ENCODE measurements at places on chromosomes 16 and 17.
A peak's percentile ranks its signal among the peaks of the same experiment; 100 is the strongest.

DNA sequence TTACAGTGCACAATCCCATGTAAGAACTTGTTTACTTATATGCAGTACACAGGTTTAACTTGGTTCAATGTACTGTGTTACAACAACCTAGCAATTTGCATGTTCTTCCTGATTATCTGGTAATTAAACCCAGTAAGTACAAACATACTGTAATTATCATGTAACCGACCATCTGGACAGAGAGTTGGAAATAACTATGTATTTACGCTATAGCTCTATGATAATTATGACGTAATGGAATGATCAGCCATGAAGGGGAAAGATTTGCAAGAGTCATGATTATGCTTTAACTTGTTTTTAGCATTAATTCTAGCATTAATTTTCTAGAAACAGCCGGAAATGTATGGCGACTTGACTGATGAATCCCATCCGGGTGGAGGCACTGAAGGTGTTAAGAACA, 74.8 kb upstream of the SALL1 start:
- DNase-seq: no peak

GRCh38 chr17:70622368-70623260, 453.3 kb downstream of the KCNJ2 start:
- DNase-seq: no peak

GRCh38 chr17:56966338-56966737, 5.5 kb upstream of the COIL start:
- no peak for DNase-seq

DNA sequence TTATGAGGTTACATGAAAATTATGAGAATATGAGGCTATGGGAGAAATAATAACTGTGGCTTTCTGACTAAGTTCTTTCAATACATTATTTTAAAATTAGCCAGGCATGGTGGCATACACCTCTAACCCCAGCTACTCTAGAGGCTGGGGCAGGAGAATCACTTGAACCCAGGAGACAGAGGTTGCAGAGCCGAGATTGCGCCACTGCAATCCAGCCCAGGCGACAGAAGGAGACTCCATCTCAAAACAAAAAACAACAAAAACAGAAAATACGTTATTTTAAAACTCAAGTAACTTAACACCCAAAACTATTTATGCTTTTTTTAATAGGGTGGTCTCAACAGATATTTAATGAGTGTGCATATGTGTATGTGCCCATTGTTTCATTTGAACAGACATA, 2.4 kb upstream of the RFFL start:
- no peak for DNase-seq

DNA sequence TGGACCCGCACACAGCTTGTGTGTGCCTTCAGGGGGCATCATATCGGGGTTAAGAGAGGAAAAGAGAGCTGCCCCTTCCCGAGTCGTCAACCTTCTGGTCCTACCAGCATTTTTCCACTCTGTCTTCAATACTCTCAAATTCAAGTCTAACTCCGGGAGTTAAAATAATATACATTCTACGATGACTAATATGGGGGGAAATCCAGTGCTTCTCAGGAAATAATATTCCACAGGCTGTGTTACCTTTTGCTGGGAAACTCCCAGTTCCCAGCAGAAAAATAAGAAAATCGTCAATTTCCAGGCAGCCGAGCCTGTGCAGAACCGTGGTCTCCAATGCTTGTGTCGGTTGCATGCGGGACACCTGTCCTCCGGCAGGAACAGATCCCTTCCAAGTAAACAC, 105.0 kb upstream of the FOXF1 start:
- no peak for DNase-seq

DNA sequence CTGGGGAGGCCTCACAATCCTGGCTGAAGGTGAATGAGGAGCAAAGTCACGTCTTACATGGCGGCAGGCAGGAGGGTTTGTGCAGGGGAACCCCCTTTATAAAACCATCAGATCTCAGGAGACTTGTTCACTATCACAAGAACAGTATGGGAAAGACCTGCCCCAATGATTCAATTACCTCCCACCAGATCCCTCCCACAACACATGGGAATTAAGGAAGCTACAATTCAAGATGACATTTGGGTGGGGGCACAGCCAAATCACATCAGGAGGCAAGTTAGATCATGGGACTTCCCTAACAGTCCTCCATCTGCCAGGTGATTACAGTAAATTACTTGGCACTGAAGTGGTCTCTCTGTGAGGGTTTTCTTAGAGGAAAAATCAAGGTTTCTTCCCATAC, 5.3 kb downstream of the TMEM114 start:
- DNase-seq: no peak

GRCh38 chr17:3879186-3879585, 13.7 kb downstream of the CAMKK1 start:
- DNase-seq: no peak

DNA sequence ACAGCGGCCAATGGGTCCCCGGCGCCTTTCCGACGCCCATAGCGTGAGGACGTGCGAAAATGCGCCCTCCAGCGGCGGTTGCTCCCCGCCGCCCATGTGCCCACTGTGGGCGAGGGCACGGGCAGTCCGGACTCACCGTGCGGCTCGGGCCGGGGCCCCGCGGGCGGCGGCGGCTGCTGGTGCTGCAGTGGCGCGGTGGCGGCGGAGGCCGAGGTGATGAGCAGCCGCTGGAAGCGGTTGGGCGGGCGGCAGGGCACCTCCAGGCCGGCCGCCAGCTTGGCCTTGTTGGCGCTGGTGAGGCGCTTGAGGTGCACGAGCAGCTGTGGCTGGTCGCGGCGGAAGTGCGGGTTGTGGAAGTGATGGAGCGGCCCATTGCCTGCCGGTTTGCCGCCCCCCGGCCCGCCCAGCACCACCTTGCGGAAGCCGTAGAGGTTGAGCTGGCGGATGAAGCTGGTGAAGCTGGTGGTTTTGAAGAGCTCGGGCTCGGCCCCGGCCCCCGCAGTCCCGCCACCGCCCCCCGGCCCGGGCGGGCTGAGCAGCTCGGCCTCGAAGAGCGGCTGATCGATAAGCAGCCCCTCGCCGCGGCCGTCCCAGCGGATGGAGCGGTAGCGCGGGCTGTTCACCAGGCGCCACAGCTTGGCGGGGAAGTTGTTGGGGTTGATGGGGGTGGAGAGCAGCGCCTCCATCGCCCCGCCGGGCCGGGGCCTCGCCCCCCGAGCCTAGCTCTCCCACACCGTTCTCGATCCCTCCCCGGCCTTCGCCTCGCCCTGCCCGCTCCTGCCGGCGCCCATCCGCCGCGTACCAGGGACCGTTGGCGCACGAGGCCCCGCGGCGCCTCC, at the start of gene HSF5:
Gene HSF5, minus strand, starts transcription at position 820 of the 839 bp plus-strand sequence. Its CDS starts 134 bp downstream, at position 686.
- DNase-seq: peak; percentile 76

DNA sequence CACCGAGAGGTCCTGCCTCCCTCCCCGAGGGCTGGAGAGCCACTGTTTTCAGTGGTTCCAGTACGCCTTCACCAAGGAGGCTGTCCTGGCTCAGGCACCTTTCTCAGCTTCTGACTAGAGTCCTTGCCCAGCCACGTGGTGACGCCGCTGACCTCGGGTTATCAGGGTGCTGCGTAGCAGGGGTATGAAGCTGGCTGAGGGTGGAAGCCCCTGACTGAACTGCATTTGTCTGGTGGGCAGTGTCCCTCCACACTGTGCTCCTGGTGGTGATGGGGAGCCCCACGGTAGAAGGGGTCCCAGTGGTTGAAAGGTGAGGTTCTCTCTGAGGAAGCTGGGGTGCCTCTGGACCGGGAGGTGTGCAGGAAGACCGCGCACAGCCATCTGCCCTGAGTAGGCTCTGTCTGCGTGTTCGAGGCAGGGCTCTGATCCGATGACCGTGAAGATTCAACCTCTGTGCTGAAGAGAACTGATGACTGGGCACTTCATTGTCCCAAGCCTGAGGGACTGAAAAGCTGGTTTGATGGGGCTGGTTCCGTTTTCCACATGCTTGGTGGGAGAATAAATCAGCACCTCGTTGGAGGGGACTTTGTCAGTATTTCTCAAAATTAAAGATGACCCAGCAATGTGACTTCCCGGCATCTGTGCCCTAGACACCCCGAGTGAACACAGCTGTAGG, 2.5 kb downstream of the ACSF3 start:
- DNase-seq: no peak

DNA sequence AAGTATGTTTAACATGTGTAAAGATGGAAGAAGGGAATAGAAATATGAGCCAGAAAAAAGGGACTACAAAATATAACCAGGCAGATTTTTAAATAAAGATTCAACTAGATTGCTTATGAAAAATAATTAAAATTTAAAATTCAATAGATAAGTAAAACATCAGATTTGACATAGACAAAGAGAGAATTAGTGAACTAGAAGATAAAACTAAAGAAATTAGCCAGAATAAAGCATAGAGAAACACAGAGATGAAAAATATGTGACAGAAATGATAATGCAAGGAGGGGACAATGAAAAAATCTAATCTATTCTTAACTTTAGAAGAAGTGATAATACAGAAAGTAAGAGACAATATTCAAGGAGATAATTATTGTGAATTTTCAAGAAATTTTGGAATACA, 222.6 kb upstream of the PMFBP1 start:
- no peak for DNase-seq

- DNase-seq: no peak
Observed at GRCh38 chr17:39934324-39934723, 6.8 kb downstream of the LRRC3C start.

DNA sequence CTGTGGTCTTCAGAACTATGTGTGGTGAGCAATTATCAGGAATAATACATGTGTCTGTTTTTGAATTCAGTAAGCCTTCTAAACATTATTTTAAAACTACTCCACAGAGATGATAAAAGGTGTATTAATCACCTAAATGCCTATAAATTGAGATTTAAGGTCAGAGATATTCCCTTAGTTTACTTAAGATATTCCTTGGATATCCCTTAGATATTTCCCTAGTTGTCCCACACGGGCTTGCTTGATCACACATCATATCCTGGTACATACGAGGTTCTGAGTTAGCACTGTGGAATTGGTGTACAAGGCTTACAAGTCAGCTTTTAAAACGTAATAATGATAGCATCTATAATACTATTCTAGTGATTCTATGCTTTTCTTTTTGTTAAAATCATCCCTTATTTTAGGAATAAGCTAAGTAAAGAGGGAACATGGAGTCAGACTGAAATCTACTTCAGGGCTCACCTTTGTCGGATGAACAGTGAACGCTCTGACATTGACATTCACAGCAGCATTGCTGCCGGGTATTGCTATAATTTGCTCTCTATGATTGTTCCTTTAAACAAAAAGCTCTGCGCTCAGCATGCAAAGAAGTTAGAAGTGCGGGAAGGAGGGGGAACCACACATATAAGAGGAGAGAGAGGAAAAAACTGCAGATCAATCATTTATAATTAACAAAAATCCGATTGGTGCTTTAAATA, 136.5 kb downstream of the SKAP1 start:
- no peak for DNase-seq

- no peak for DNase-seq
Observed at GRCh38 chr16:12120982-12121652, 144.6 kb downstream of the SNX29 start.

DNA sequence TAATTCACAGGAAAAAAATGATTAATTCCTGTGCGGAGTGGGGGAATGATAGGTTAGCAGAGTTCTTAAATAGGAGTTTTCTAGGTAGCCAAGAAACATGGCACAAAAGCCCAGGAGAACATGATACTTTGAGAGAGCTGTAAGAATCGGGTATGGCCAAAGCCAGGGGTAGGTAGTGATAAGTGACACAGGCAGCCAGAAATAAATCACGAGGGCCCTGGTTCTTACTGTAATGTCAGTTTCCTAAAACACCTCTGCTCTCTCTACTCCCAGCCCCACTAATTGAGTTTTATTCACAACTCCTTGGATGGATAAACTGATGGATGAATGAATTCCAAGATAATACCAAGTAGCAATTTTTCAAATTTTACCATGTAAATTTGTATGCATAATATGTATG, 54.1 kb downstream of the VAT1L start:
- no peak for DNase-seq

DNA sequence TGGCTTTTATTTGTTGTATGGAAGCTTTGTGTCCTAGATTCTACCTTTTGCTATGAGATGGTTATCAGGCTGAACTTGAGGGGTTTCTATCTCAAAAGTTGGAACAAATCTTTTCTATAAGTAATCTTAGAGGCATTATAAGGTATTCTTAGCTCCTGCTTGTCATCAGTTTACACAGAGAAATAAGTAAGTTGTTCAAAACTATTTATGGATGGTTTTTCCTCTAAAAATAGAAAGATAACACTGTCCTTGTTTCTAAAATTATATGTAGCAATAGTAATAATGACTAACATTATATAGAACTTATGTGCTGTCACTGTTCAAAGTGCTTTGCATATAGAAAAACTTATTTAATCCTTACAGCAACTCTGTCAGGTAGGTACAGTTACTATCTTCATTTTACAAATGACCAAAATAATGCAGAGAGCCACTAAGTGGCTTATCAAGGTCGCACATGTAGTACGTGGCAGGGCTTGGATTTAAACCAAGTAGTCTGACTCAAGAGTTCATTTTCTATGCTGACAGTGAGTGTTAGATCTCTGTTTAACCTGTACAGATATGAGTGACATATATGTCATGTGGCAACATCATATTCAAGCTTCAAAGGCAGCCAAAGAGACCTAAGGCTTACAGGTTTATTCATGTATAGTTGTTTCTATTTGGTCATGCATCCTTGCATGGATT, 59.0 kb downstream of the PHKB start:
- DNase-seq: no peak

- DNase-seq: no peak
Observed at GRCh38 chr16:8571061-8571596, 19.2 kb downstream of the TMEM114 start.

DNA sequence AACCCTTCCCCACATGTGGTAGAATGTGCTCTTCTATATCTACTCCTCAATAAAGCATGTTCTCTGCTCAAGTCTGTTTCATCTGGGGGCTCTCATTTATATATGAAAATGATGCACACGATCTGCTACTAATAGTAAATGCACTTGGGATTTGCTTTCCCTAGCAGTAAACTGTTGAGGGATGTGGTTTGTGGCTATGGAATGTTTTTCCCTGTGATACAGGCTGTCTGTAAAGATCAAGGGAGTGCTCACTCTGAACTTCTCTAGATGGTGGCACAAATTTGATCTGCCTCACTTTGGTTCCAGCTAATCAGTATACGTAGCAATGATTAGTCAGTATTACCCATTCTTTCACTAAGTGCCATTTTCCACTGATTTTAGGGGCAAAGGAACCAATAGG, 18.8 kb downstream of the TAC4 start:
- DNase-seq: no peak

DNA sequence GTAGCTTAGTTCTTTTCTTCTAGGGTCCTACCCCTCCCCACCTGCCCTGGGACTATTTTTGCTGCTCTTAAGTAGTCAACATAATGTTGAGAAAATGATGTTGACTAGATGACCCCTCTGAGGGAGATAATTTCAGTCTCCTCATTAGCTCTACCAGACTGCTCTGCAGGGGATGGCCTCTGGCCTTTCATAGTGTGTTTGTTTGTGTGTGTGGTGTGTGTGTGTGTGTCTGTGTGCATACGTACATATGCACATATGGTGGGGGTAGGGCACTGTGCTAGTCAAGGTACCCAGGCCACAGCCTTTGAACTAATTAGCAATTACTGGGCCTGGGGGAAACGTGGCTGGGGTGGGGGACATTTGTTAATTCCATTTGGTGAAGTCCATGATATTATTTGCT, 254.0 kb downstream of the SHISA9 start:
- DNase-seq: no peak

Data from stimulated activated CD4-positive, alpha-beta T cell treated with anti-CD3 and anti-CD28 coated beads, Interleukin-2, amount 100 ng/mL, for 24 hours (primary cell).